A549 treated with AZD2906 at 1 μM for 4 hours (cell line): ENCODE measurements at places on chromosomes 4 and X. TPM values are rescaled to one million over a fixed set of nuclear protein-coding genes. Genes with fewer than 3 reads are reported as not detected.

CDS1 gene
- 0.48 to 0.66 TPM (median 0.58 TPM) in 5 replicates for total RNA-seq

HTN1 gene
- not detected in 5 replicates for total RNA-seq

MAGEB2 gene
- not detected in 5 replicates for total RNA-seq

RAB41 gene
- total RNA-seq = not detected in 5 replicates

AFM gene
- total RNA-seq = not detected in 5 replicates

FRMD7 gene
- not detected in 5 replicates for total RNA-seq
